ENCODE measurements at places on chromosomes 7 and 10.

DNA sequence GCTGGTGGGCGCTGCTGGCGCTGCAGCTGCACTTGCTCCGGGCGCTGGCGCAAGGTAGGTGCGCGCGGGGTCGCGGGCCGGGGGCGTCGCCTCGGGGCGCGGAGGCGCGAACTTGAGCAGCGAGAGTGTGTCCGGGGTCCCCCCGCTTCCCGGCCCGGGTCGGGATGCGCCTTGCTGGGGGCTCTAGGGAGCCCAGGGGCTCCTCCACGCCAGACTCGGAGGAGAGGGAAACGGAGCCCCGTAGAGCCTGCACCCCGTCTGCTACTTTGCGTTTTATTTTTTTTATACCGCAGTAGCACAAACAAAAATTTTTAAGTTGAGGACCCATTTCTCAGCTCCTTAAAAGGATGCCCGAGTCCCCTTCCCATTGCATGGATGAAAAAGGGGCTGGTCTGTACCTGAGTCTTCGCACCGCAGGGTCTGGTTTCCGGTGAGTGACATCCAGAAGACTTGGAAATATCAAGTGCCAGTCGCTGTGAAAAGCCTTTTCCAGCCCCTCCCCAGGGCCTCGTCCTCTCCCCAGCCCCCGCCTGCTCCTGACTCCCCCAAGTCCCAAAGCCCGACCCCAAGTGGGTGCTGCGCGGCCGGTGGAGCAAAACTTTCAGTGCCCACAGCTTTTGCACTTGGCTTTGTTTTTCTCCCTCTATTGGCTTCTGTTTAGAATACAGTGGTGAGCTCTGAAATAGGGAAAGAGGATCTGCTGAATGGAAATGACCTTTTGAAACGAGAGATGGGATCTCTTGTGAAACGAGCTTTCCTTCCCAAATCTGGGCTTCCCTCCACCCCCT, 973 bp downstream of the SDK1 start:
- no peak for DNase-seq

DNA sequence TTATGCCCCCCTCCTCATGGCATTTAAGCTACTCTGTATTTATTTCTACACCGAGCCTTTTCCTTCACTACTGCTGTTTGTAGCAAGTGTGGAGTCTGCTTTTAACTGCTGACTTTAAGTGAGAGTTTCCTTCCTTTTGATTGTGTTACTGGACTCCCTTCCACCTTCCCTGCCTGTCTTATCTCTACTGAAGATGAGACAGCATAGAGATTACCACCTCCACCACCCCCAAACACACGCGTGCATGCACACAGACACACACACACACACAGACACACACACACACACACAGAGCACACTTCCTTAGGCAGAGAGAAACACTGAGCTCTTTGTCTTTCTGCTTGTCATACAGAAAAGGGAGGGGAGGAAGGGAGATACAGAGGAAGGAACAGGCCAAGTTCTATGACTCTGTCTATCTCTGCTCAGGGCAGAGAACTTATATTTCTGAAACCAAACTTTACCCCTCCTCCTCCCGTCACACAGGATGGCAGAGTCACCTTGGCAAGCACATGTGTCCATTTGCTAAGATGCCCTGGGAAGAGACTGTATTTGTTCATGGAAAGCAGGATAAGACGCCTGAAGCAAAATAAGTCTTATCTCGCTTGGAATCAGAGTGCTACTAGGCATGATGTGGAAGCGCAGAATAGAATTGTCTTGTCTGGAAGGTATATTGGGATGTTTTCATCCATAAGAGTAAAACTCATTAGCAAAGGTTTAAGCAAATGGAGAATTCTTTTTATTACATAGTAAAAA, 81.8 kb upstream of the CAV2 start:
- DNase-seq: no peak

DNA sequence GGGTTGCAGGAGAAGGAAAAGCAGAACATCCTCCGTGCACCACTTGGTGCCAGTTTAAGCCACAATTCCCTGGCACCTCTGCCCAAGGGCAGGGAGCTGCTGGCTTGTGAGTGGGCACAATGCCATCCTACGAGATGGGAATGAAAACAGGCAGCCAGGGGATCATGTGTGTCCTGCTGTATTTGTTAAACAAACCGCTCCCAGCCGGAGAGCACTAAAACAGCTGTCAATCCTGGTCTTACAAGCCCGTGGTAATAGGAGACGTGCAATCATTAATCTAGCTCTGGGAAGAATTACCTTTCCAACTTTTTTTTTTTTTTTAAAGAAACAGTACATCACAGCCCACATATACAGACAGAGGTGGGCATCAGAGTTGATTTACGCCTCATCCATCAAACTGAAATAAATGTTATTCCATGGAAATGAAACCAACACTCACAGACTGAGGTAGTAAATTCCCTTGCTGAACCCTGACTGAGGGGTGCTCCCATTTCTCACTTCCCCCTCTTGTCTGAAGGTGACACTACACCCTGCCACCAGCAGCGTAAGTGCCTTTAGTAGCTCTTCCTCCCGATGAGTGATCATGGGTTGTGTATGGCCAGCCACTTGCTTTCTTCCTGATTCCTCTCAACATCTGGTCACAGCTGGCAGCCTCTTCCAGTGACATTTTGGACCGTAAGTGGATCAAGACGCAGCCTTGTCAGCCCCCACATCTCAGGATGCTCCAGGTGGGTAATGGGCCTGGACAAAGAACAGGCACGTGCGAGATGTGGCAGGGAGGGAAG, 143.8 kb downstream of the TEX36 start:
- no peak for DNase-seq

DNA sequence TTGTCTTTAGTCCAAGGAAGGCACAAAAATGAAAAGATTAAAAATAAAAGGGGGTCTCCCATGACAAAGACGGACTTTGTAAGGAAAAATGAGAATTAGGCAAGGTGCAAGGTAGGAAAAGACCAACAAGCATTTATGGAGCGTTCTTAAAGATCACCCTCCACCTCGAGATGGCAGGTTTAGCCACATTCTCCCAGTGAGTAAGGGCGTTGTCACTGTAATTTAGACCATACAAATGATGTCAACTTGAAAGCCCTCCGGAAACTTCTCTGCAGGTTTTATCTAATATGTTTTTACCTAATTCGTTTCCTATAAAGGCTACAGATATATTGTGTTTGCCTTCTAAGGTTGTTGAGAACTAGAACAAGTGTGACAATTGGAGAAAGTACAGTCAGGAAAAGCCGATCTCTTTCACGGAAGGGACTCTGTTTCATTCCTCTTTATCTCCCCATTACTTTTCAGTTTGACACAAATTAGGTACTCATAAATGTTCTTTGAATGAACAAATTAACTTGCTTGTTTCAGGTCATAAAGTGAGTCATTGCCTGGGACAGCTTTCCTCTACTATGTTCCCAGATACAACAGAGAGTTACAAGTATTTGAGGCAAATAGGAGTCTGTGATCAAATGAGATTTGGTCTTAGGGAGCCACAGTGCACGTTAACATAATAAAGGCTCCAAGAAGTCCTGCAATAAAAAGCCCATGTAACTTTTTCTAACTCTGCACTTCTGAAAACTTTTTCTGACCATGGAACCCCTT, 102.6 kb upstream of the HABP2 start:
- no peak for DNase-seq

DNA sequence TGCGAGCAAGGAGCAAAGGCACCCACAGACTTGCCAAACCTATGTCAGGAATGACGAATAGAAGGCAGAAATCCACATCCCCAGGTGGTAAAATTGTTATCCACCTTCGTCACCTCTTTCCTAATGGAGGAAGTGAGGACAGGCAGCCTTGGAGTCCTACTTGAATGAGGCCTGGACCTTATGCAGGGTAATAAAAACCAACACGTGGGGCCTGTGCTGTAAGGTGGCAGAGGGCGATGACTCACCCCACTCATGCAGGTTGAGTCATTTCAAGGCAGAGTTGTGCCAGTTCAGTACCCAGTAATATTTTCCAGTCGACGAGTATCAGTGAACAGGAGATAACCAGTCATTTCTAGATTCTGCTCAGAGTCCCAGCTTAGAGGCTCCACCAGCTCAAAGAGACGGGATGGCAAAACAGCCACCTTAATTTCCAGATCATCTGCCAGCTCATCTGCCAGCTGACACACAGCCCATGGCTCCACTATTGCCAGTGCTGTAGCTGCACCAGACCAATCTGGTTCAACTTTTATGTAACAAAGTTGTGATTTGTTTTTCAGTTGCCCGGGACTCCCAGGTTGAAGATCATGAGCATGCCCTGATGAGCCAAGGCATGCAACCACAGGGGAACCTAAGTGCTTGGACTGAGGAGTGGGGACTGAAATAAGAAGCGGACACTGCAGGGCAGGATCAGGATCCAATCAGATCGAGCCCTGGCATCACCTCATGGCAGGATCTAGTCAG, 176.2 kb upstream of the ITGB1 start:
- no peak for DNase-seq

GRCh38 chr7:5374464-5374863, 49.2 kb downstream of the TNRC18 start:
- no peak for DNase-seq

- DNase-seq: no peak
These were observed 1.8 kb downstream of the CCDC6 start for GRCh38 chr10:59904426-59905065.

- no peak for DNase-seq
These were observed 447.8 kb upstream of the FZD8 start for GRCh38 chr10:36089790-36090440.

GRCh38 chr7:126940723-126941307, 311.9 kb downstream of the GRM8 start:
- no peak for DNase-seq

GRCh38 chr7:148662646-148663045, 36.1 kb upstream of the CUL1 start:
- no peak for DNase-seq

- no peak for DNase-seq
These were observed 101.9 kb upstream of the HGF start for GRCh38 chr7:81871606-81872265.

GRCh38 chr7:132440151-132440550, 136.1 kb downstream of the PLXNA4 start:
- no peak for DNase-seq

Data from hematopoietic multipotent progenitor cell treated with erythropoietin and hydrocortisone succinate and interleukin-3 and kit ligand, for 15 days (in vitro differentiated cells).